ENCODE measurements at places on chromosomes 13 and 19.
A peak's percentile ranks its signal among the peaks of the same experiment; 100 is the strongest.

GRCh38 chr13:87925006-87925405, 253.8 kb downstream of the SLITRK5 start:
- no peak for DNase-seq

DNA sequence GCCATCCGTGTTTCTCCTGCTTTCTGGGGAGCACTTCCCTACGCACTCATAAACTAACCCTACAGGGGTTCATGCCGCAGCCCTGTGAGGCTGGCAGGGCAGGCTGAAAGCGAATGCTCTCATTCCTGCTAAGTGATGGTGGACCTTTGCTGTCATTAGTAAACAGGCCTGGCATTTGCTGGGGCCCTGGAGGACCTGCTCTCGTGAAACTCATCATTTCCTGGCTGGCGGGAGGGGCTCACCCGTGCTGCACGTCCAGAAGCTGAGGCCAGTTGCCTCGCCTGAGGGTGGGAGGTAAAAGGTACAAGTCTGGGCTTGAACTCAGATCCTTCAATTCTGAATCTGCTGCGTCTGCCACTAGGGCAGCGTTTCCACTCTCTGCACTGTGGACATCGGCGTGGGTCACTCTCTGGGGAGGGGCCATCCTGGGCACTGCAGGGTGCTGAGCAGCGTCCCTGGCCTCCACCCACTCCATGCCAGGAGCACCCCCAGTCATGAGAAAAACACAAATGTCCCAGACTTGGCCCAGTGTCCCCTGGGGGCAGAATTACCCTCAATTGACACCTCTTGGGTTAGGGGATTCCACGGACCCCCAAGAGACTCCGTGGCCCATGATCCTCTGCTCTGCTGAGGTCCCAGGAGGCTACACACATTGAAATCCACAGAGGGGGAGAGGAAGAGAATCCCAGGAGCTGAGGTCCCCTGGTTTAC, 7.0 kb downstream of the MOB3A start:
- no peak for DNase-seq

GRCh38 chr19:38664503-38665211, 17.2 kb downstream of the ACTN4 start:
- peak; percentile 56 for DNase-seq

DNA sequence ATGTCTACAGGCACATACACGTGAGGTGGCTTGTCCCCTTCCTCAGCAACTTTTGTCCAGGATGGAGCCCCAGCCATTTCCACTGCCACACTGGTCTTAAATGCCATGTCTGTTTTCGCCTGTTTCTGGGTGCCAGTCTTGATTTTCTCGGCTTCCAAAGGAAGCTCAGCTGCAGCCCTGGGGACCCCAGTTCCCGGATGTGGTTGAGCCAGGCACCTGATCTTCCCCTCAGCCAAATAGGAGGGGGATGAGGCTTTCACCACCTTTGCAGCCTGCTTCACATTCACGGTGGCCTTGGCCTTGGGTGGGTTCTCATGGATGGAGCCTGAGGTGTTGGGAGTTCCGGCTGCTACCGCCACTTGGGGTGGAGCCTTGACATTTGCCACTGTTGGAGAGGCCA, 8.7 kb downstream of the IQCN start:
- peak; percentile 43 for DNase-seq

- no peak for DNase-seq
Measured at GRCh38 chr13:44273991-44274770, 99.4 kb upstream of the SERP2 start.
